ENCODE measurements at places on chromosomes 5 and 9.

- peak overlapping the region; percentile 59 for H3K4me3 ChIP-seq
- peaks cover 59% of the 10 kb centered on the region for H3K4me1 ChIP-seq
- DNase-seq, result peak; percentile 32
- no peaks in the 10 kb centered on the region for H3K36me3 ChIP-seq
- peak overlapping the region; percentile 88 for H3K27ac ChIP-seq
Observed at GRCh38 chr5:123809594-123810221, 297.7 kb downstream of the CSNK1G3 start.

DNA sequence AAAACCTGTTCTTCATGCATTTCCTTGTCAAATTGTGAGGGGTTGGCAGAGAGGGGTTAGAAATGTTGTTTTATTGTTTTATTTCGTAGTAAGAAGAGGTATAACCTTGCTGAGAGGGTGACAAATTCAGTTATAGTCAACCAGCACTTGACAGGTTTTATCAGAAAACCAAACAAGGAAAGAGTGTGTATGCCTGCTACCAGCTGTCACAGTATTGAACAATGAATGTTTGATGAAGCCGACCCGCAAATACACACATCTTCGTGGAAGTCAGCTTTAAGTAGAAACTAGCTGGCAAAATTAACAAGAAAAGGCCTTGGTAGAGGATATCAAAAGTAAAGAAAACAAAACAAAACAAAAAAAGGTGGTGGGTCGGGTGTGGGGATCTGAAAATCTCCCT lies 214.6 kb upstream of the TLE4 start:
- H3K36me3 ChIP-seq, result no peaks in the 10 kb centered on the region
- no peak for DNase-seq
- peaks cover 7% of the 10 kb centered on the region for H3K4me1 ChIP-seq
- H3K27ac ChIP-seq, result peak overlapping the region; percentile 42
- no peak overlapping the region for H3K4me3 ChIP-seq

GRCh38 chr5:74643111-74643562 lies 2.6 kb upstream of the ENC1 start:
- H3K4me3 ChIP-seq, result peak overlapping the region; percentile 77
- H3K4me1 ChIP-seq, result peaks cover 29% of the 10 kb centered on the region
- DNase-seq, result no peak
- peaks cover 13% of the 10 kb centered on the region for H3K27me3 ChIP-seq
- no peaks in the 10 kb centered on the region for H3K36me3 ChIP-seq

- DNase-seq, result no peak
- no peak overlapping the region for H3K4me3 ChIP-seq
- H3K4me1 ChIP-seq, result no peaks in the 10 kb centered on the region
- H3K27ac ChIP-seq, result no peak overlapping the region
- no peaks in the 10 kb centered on the region for H3K27me3 ChIP-seq
Observed at GRCh38 chr5:58849921-58850667, 267.2 kb downstream of the RAB3C start.

DNA sequence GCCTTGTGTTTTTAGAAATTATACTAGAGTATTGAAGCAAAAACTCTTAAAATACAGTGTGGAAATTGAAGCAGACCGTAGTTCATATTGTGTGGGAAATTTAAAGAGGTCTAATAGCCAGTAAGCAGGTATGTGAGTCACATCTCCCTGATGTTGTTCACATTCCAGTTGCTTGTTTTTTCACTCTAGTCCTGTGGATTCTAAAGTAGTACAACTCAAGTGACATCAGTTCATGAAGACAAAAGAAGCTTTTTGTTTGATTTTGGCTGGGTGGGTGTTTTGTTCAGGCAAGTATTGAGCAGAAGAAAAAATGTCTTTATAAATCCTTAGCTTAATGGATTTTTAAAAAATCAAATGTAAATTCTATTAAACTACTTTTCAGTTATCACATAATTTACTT lies 216.2 kb downstream of the MAN2A1 start:
- H3K27me3 ChIP-seq, result no peaks in the 10 kb centered on the region
- peaks cover 13% of the 10 kb centered on the region for H3K4me1 ChIP-seq
- H3K27ac ChIP-seq, result no peak overlapping the region
- DNase-seq, result no peak

DNA sequence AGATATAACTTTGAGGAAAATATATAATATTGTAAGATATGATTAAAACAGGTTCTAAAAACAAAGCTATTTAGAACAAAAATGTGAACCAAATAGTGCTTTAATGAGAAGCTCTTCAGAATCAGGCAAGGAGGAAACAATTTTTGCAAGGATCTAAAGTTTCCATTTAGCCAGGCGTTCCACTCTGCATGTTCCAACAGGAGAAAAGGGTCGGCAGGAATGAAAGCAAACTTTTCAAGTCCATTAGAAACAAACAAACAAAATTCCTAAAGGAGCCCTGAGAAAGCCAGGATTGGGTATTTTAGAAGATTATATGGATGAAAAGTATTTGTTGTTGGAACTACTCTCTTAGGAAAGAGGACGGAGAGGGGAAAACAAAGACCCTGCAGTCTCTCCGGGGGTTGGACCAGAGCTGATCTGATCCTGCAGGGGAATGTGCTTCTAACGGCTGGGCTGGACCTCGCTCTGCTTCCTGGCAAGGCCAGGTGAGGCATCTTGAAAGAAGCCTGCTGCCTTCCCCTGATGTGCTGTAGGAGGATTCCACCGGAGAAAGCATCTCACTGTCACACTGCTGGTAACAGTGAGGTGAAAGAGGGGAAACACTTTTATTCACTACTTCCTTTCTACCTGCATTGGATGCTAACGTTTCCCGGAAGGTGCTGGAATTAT lies 94.6 kb downstream of the PRRT1B start:
- H3K4me1 ChIP-seq, result peaks cover 31% of the 10 kb centered on the region
- H3K4me3 ChIP-seq, result no peak overlapping the region
- DNase-seq, result no peak

- H3K4me1 ChIP-seq, result peaks cover 31% of the 10 kb centered on the region
- H3K27ac ChIP-seq, result peak overlapping the region; percentile 56
- peaks cover 6% of the 10 kb centered on the region for H3K27me3 ChIP-seq
- H3K4me3 ChIP-seq, result peak overlapping the region; percentile 75
- no peaks in the 10 kb centered on the region for H3K36me3 ChIP-seq
Observed at GRCh38 chr9:34985311-34985899, 4.1 kb upstream of the DNAJB5 start.

GRCh38 chr5:121630402-121630801 lies 221.3 kb upstream of the FTMT start:
- no peak overlapping the region for H3K27ac ChIP-seq
- H3K36me3 ChIP-seq, result no peaks in the 10 kb centered on the region
- no peak for DNase-seq
- peaks cover 2% of the 10 kb centered on the region for H3K4me1 ChIP-seq

DNA sequence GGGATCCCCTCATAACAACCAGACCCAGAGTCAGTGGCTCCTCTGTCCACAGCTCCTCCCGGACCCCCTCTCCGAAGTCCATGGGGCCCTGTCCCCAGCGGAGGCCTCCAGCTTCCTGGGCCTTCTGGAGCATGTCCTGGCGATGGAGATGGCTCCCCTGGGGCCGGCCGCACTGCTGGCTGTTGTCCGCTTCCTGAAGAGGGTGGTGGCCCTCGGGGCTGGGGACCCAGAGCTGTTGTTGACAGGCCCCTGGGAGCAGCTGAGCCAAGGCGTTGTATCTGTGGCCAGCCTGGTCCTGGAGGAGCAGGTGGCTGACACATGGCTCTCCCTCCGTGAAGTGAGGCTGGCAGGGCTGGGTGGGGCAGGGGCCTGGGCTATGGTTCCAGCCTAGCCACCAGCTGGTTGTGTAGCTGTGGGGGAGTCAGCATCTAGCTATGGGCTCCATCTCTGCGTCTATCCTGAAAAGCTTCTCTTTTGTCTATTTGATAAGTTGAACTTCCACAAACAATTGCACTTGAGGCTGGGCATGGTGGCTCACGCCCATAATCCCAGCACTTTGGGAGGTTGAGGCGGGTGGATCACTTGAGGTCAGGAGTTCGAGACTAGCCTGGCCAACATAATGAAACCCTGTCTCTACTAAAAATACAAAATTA lies 4.7 kb downstream of the ADGRD2 start:
- H3K4me3 ChIP-seq, result no peak overlapping the region
- peaks cover 7% of the 10 kb centered on the region for H3K27me3 ChIP-seq
- H3K36me3 ChIP-seq, result no peaks in the 10 kb centered on the region
- no peak overlapping the region for H3K27ac ChIP-seq
- no peak for DNase-seq

DNA sequence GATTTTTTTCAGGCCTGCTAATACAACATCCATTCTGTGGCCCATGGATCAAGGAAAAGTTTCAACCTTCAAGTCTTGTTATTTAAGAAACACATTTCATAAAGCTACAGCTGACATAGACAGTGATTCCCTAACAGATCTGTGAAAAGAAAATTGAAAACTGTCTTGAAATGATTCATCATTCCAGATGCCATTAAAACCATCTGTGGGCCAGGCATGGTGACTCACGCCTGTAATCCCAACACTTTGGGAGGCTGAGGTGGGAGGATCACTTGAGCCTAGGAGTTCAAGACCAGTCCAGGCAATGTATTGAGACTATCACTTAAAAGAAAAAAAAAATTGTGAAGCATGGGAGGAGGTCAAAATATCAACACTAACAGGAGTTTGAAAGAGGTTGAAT lies 6.0 kb downstream of the RAPGEF6 start:
- DNase-seq, result no peak
- no peak overlapping the region for H3K4me3 ChIP-seq
- H3K27ac ChIP-seq, result no peak overlapping the region

GRCh38 chr9:80059979-80060378 lies 488.2 kb downstream of the TLE4 start:
- peaks cover 3% of the 10 kb centered on the region for H3K4me1 ChIP-seq
- H3K27ac ChIP-seq, result no peak overlapping the region
- H3K27me3 ChIP-seq, result no peaks in the 10 kb centered on the region
- no peak for DNase-seq
- no peak overlapping the region for H3K4me3 ChIP-seq

DNA sequence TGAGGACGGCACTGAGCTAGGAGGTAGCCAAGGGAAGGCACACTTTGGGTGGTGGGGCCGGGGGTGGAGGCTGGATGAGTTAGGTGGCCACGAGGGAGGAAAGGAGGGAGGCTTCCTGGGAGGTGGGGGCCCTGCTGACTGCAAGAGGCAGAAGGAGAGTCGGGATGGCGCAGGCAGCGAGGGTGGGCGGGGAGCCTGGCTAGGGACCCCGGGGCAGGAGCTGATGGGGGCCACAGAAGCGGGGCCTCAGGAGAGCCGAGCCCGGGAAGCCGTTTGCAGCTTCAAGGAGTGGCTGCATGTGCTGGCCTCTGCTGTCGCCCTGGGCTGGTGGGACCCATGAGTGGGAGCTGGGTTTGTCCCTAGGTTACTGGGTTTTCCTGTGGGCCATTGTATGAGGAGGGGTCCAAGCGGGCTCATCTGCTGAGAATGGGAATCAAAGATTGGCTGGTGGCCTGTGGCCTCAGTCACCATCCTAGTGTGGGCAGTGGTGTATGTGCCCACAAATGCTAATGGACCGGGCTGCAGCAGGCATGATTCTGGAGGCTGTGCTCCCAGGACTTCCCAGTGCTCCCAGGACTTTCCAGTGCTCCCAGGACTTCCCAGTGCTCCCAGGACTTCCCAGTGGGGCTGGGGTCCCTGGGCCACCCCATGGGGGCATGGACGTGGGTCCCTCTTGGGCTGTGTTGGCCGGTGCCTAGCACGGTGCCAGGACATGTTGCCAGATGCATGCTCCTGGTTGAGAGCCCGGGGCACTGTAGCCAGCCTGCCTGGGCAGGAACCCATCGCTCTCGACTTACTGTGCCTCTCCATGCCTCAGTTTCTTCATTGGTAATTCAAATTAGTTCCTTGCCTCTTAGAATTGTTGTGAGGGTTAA lies 40.2 kb downstream of the UNC5A start:
- no peak overlapping the region for H3K27ac ChIP-seq
- peaks cover 17% of the 10 kb centered on the region for H3K27me3 ChIP-seq
- H3K36me3 ChIP-seq, result peaks cover 3% of the 10 kb centered on the region
- H3K4me1 ChIP-seq, result peaks cover 10% of the 10 kb centered on the region
- no peak overlapping the region for H3K4me3 ChIP-seq
- DNase-seq, result no peak

- peaks cover 2% of the 10 kb centered on the region for H3K27me3 ChIP-seq
- no peak overlapping the region for H3K27ac ChIP-seq
- no peak for DNase-seq
- H3K36me3 ChIP-seq, result no peaks in the 10 kb centered on the region
- H3K4me1 ChIP-seq, result peaks cover 9% of the 10 kb centered on the region
Observed at GRCh38 chr9:135796784-135797485, 95.0 kb downstream of the KCNT1 start.

GRCh38 chr5:166074582-166075481 lies 2216.6 kb upstream of the WWC1 start:
- peaks cover 3% of the 10 kb centered on the region for H3K27me3 ChIP-seq
- H3K4me3 ChIP-seq, result peak overlapping the region; percentile 25
- no peaks in the 10 kb centered on the region for H3K36me3 ChIP-seq
- peaks cover 23% of the 10 kb centered on the region for H3K4me1 ChIP-seq
- DNase-seq, result no peak

- H3K27me3 ChIP-seq, result peaks cover 6% of the 10 kb centered on the region
- no peak overlapping the region for H3K27ac ChIP-seq
- peaks cover 5% of the 10 kb centered on the region for H3K4me1 ChIP-seq
Observed at GRCh38 chr5:76715486-76715735, 515 bp upstream of the F2R start.

DNA sequence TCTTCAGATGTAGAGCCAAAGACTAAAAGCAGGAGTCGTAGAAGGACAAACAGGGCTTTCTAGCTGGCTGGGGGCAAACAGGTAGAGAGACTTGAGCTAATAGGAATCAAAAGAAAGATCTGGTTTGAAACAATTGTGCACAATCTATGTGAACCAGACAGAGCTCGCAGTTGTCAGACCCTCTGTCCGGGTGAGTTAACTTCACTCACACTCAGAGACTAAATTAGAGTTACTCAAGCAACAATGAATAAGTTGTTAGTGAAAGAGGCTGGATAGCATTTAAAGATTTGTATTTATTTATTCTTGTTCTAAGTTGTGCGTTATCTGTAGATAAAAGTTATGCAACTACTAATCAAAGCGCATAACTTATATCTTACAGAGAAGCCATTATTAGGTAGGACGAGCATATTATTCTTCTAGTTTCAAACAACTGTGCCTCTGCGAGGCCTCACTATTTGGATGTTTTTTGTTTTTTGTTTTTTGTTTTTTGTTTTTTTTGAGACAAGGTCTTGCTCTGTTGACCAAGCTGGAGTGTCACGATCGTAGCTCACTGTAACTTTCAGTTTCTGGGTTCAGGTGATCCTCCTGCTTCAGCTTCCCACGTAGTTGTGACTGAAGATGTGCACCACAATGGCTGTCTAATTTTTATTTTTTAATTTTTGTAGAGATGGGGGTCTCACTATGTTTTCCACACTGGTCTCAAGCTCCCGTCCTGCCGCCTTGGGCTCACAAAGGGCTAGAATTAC lies 13.2 kb upstream of the LNPEP start:
- H3K4me1 ChIP-seq, result peaks cover 2% of the 10 kb centered on the region
- no peak overlapping the region for H3K4me3 ChIP-seq
- H3K36me3 ChIP-seq, result no peaks in the 10 kb centered on the region

- H3K4me1 ChIP-seq, result peaks cover 3% of the 10 kb centered on the region
- H3K27me3 ChIP-seq, result no peaks in the 10 kb centered on the region
- H3K27ac ChIP-seq, result no peak overlapping the region
- no peak for DNase-seq
- H3K36me3 ChIP-seq, result no peaks in the 10 kb centered on the region
Observed at GRCh38 chr9:105258225-105258737, 13.8 kb downstream of the SLC44A1 start.
